ENCODE measurements at places on chromosomes 5 and 9.
A peak's percentile ranks its signal among the peaks of the same experiment; 100 is the strongest.

GRCh38 chr5:73311291-73312110, 137.1 kb downstream of the FOXD1 start:
- DNase-seq, result no peak

DNA sequence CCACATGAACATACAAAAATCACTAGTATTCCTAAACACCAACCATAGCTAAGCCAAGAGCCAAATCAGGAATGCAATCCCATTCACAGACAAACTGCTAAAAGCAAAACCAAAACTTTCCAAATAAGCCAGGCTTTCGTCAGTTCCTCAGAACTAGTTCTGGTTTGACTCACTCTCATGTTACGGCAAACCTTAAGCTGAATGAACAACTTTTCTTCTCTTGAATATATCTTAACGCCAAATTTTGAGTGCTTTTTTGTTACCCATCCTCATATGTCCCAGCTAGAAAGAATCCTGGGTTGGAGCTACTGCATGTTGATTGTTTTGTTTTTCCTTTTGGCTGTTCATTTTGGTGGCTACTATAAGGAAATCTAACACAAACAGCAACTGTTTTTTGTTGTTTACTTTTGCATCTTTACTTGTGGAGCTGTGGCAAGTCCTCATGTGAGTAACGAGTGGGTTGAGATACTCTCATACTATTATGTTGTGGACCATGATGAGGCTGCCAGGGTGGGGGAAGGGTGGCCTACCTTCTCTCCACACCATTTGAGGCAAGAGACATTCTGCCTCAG, at the start of gene PDCD1LG2:
Gene PDCD1LG2, plus strand, starts transcription at position 172 of the 572 bp plus-strand sequence. CDS start 12,016 bp downstream, outside the sequence.
- DNase-seq, result peak; percentile 29

- DNase-seq, result no peak
Measured at GRCh38 chr5:170701334-170701733, 82.2 kb upstream of the GABRP start.

- no peak for DNase-seq
Measured at GRCh38 chr9:111975709-111976108, 79.1 kb downstream of the UGCG start.

GRCh38 chr9:116360016-116360415, 206.4 kb downstream of the PAPPA start:
- DNase-seq, result no peak

GRCh38 chr9:95504053-95504963, 12.5 kb downstream of the PTCH1 start:
- DNase-seq, result no peak

DNA sequence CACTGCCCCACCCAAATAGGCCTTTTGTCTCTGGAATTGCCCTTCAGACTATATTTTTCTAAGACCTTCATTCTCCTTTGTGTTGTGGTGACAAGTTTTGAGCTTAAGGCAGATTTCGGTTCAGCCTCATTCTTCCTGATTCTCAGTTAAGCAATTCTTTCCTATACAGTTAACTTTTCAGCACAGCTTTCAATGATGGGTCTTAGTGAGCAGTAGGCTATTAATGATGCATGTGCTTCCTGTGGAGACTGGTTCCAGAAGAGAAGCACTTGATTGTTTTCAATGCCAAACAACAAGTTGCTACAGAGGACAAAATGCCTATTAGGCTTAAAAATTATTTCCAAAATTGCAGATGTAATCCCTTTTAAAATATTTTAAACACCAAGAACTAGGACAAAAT, 47.7 kb upstream of the TLX3 start:
- DNase-seq, result no peak

DNA sequence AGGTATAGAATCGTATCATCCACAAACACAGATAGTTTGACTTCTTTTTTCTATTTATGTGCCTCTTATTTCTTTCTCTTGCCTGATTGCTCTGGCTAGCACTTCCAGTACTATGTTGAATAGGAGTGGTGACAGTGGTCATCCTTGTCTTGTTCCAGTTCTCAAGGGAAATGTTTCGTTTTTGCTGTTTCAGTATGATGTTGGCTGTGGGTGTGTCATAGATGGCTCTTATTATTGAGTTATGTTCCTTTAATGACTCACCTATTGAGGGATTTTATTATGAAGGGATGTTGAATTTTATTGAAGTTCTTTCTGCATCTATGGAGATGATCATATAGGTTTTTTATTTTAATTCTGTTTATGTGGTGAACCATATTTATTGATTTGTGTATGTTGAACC, 70.3 kb downstream of the ENC1 start:
- no peak for DNase-seq

DNA sequence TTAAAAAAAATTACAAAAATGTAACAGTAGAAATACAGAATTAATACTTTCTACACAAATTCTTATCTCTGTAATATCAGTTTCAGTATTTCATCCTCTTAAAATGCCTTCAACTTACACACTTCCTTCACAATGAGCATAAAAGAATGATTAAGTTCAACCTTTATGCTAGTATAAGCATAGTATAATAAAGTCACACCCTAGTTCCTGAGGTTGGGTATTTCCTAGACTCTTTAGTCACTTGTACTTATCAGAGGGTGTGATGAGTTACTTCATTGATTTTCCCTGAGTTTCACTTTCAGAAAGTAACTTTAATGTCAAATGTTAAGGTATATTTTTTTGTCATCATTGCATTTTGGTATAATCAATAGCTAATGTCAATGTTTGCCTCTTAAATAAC, 302.4 kb downstream of the PDE4D start:
- no peak for DNase-seq

DNA sequence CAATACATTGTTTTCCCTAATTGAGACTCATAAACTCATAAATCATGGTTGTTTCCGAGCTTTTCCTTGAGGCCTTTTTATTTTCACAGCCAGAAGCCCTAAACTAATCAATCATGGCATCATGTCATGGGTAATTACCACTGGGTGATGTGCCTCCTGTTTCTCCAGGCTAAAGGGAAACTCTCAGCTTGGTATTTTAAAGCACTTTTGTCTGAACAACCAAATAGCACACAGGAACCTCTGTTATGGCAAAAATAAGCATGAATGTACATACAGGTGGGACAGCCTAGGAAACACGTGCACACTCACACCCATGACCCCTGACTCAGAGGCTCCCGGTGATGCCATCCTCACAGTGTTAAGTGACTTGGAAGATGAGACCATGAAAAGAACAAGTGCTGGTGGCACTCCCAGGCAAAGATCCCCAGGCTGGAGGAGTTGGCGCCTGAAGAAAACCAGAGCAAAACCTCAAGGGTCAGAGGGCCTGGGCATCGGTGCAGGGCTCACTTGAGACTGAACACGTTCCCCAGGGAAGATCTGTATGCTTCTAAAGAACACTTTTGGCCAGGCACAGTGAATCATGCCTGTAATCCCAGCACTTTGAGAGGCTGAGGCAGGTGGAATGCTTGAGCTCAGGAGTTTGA, 154.3 kb downstream of the ROR2 start:
- DNase-seq, result no peak

GRCh38 chr5:31770998-31771397, 132.1 kb downstream of the PDZD2 start:
- no peak for DNase-seq

DNA sequence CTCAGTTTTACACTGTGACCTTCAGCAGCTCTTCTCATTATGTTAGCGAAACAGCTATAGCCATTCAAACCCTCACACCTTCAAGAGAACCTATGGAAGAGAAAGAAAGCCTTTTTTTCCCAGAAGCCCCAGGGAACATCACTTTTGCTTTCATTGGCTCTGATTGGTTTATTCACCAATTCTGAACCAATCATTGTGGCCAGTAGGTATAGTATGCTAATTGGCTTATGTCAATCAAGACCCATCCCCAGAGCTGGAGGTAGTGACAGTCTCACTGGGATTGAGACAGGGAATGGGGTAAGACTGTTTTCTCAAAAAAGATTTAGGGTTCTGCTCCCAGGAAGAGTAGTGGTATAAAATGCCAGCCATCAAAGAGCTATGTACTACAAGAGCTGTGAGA, 74.1 kb upstream of the FSD1L start:
- DNase-seq, result no peak

- no peak for DNase-seq
Measured at GRCh38 chr9:6109571-6109970, 94.1 kb upstream of the RANBP6 start.

GRCh38 chr5:97019435-97020117, 83.7 kb downstream of the LNPEP start:
- DNase-seq, result no peak

- DNase-seq, result no peak
Measured at GRCh38 chr5:33842456-33842855, 49.3 kb downstream of the ADAMTS12 start.

- DNase-seq, result no peak
Measured at GRCh38 chr5:151406322-151406947, 41.0 kb upstream of the SLC36A1 start.

GRCh38 chr5:128490761-128491160, 47.3 kb downstream of the FBN2 start:
- DNase-seq, result no peak

- DNase-seq, result no peak
Measured at GRCh38 chr5:170576602-170577535, 73.0 kb downstream of the KCNIP1 start.

DNA sequence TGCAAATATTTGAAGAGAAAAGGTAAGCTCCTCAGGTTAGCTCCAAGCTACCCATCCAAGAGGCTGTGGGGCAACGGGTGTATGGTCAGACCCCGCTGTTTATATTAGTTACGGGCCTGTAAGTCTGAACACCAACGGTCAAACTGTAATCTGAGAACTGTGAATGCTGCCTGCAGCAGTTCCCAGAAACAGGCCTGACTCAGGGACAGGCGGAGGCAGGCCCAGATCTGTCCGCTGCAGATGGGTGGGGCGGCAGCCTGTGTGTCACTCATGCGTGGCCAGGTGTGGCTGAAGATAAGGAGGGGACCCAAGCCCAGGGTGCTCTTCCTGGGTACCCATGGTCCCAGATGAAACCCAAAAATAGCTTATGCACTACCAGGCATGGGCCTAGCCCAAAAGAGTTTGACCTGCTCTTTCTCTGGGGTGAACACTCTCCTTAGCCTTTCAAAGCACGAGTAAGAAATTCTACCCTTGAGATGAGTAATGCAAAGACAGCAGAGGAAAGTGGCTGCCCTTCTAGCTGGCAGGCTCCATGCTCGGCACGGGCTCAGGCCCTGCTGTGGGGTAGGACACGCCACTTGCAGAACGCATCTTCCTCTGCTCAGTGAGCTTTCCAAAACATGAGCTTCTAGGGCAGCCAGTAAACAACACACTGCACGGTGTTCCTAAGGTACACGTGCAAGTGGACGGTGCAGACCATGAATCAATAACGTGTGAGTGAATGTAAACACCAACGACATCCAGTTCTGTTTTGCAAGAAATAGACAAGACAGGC, 9.1 kb downstream of the UBAC1 start:
- DNase-seq, result no peak

GRCh38 chr5:175351126-175351525, 92.9 kb downstream of the DRD1 start:
- DNase-seq, result no peak
